ENCODE measurements at places on chromosomes 3 and 15.

- H3K27ac ChIP-seq = no peak overlapping the region
- H3K27me3 ChIP-seq = no peaks in the 10 kb centered on the region
These were observed 62.5 kb downstream of the POLQ start for GRCh38 chr3:121483290-121483689.

- no peaks in the 10 kb centered on the region for H3K27me3 ChIP-seq
- H3K4me1 ChIP-seq = no peaks in the 10 kb centered on the region
- DNase-seq = no peak
- no peak overlapping the region for H3K4me3 ChIP-seq
- H3K36me3 ChIP-seq = no peaks in the 10 kb centered on the region
These were observed 4.9 kb downstream of the NANOGP8 start for GRCh38 chr15:35080226-35080625.

GRCh38 chr3:56781762-56782161, 20.0 kb downstream of the ARHGEF3 start:
- no peaks in the 10 kb centered on the region for H3K36me3 ChIP-seq
- no peak overlapping the region for H3K27ac ChIP-seq
- H3K27me3 ChIP-seq = no peaks in the 10 kb centered on the region
- no peaks in the 10 kb centered on the region for H3K4me1 ChIP-seq
- H3K4me3 ChIP-seq = no peak overlapping the region

DNA sequence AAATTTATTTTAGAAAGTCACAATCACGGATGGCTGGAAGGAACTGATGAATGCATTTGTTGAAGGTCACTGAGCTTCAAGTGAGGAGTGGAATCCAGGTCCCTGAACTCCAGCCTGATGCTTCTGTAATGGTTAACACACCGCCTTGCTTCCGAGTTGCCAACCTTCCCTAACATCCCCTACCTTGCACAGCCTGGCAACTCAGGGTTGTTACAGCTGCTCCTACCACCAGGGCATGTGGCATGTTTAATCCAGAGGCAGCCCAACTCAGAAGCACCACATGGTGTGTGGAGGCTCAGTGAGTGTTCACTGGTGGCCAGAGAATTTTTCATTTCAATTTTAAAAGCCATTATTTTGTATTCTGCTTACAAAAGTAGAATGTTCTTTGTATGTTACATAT, 4.9 kb downstream of the TM2D3 start:
- H3K27ac ChIP-seq = no peak overlapping the region
- no peak overlapping the region for H3K4me3 ChIP-seq
- no peaks in the 10 kb centered on the region for H3K27me3 ChIP-seq
- DNase-seq = no peak
- H3K36me3 ChIP-seq = peaks cover 25% of the 10 kb centered on the region

- H3K36me3 ChIP-seq = no peaks in the 10 kb centered on the region
- peak; percentile 84 for DNase-seq
- peaks cover 8% of the 10 kb centered on the region for H3K4me1 ChIP-seq
- H3K27me3 ChIP-seq = peaks cover 12% of the 10 kb centered on the region
- no peak within 1 kb of the TSS for H3K27ac ChIP-seq
These were observed at the start of gene CSPG4 for GRCh38 chr15:75712668-75713337. CSPG4 (minus strand) TSS chr15:75712848; CDS start chr15:75712755, 93 bp downstream.

GRCh38 chr15:62035256-62035924, 24.9 kb downstream of the VPS13C start:
- no peak overlapping the region for H3K4me3 ChIP-seq
- no peaks in the 10 kb centered on the region for H3K36me3 ChIP-seq

GRCh38 chr3:126557415-126557745, 1.4 kb downstream of the C3orf22 start:
- H3K4me3 ChIP-seq = no peak overlapping the region
- no peaks in the 10 kb centered on the region for H3K4me1 ChIP-seq
- H3K27ac ChIP-seq = no peak overlapping the region
- H3K27me3 ChIP-seq = no peaks in the 10 kb centered on the region
- H3K36me3 ChIP-seq = no peaks in the 10 kb centered on the region

GRCh38 chr3:42032693-42033349, 58.3 kb upstream of the TRAK1 start:
- H3K27me3 ChIP-seq = no peaks in the 10 kb centered on the region
- no peaks in the 10 kb centered on the region for H3K36me3 ChIP-seq
- H3K4me1 ChIP-seq = peaks cover 23% of the 10 kb centered on the region
- peak overlapping the region; percentile 28 for H3K27ac ChIP-seq

GRCh38 chr3:17833786-17834559, 91.5 kb upstream of the TBC1D5 start:
- no peaks in the 10 kb centered on the region for H3K27me3 ChIP-seq
- no peak overlapping the region for H3K27ac ChIP-seq
- H3K4me1 ChIP-seq = no peaks in the 10 kb centered on the region
- no peaks in the 10 kb centered on the region for H3K36me3 ChIP-seq
- H3K4me3 ChIP-seq = no peak overlapping the region

GRCh38 chr15:68637767-68638404, 59.1 kb downstream of the CORO2B start:
- H3K27me3 ChIP-seq = no peaks in the 10 kb centered on the region
- peaks cover 12% of the 10 kb centered on the region for H3K4me1 ChIP-seq
- no peak for DNase-seq
- no peaks in the 10 kb centered on the region for H3K36me3 ChIP-seq

GRCh38 chr15:99117563-99118257, 12.8 kb downstream of the SYNM start:
- no peak overlapping the region for H3K4me3 ChIP-seq
- H3K36me3 ChIP-seq = no peaks in the 10 kb centered on the region
- H3K4me1 ChIP-seq = no peaks in the 10 kb centered on the region
- no peak for DNase-seq
- H3K27ac ChIP-seq = no peak overlapping the region

- H3K27me3 ChIP-seq = no peaks in the 10 kb centered on the region
- no peak overlapping the region for H3K4me3 ChIP-seq
- no peak overlapping the region for H3K27ac ChIP-seq
- DNase-seq = no peak
These were observed 37.1 kb downstream of the RAB11A start for GRCh38 chr15:65906396-65906795.

DNA sequence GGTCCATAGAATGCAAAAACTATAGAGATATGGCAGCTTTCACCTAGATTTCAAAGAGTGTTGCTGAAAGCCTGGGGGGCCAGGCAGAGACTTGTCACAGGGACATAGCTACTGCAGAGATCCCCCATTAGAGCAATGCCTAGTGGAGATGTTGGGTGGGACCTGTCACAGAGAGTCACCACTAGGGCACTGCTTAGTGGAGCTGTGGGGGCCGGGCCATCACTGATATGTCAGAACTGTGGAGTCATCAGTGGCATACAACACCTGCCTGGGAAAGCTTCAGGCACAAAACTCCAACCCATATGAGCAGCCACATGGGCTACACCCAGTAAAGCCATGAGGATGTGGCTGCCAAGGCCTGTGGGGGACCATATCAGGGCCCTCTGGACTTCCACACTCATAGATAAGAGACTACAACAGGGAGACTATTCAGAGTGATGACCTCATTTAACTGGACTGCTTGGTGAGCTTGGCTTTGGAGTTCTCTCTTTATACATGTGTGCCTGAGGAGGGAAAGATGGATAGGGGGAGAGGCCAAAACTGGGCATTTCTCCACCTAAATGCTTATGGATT, 176.3 kb downstream of the ZNF621 start:
- no peaks in the 10 kb centered on the region for H3K27me3 ChIP-seq
- no peak overlapping the region for H3K4me3 ChIP-seq
- no peak overlapping the region for H3K27ac ChIP-seq

- no peak for DNase-seq
- H3K4me1 ChIP-seq = peaks cover 3% of the 10 kb centered on the region
- H3K27me3 ChIP-seq = no peaks in the 10 kb centered on the region
- no peak overlapping the region for H3K4me3 ChIP-seq
- no peaks in the 10 kb centered on the region for H3K36me3 ChIP-seq
These were observed 434.5 kb upstream of the NAALADL2 start for GRCh38 chr3:174424656-174425055.

DNA sequence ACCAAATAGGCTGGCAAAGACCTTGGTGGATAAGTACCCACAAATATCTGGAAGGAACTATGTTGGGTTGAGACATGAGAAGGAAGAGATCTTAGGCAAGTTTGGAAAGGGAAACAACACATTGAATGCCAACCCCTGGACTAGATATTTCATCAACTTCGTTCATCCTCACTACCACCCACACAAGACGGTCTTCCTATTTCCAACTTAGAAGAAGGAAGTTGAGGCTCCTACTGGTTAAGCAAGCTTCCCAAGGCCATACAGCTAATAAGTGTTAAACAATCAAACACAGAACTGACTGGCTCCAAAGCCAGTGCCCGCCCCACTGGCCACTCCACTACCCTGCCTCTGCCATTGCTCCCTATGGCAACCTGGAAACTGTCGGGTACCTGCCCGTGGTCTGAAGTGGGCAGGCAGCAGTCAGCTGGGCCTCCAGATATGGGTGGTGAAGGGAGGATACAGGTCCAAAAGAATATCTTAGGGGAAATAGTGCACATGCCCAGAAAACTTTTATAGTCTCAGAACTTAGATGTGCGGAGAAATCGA, 94.9 kb downstream of the LIPC start:
- no peak for DNase-seq
- no peak overlapping the region for H3K27ac ChIP-seq
- H3K4me3 ChIP-seq = no peak overlapping the region
- H3K4me1 ChIP-seq = no peaks in the 10 kb centered on the region

- no peak overlapping the region for H3K4me3 ChIP-seq
- DNase-seq = no peak
- no peak overlapping the region for H3K27ac ChIP-seq
- H3K36me3 ChIP-seq = no peaks in the 10 kb centered on the region
These were observed 130.9 kb downstream of the ASB7 start for GRCh38 chr15:100733101-100733842.

DNA sequence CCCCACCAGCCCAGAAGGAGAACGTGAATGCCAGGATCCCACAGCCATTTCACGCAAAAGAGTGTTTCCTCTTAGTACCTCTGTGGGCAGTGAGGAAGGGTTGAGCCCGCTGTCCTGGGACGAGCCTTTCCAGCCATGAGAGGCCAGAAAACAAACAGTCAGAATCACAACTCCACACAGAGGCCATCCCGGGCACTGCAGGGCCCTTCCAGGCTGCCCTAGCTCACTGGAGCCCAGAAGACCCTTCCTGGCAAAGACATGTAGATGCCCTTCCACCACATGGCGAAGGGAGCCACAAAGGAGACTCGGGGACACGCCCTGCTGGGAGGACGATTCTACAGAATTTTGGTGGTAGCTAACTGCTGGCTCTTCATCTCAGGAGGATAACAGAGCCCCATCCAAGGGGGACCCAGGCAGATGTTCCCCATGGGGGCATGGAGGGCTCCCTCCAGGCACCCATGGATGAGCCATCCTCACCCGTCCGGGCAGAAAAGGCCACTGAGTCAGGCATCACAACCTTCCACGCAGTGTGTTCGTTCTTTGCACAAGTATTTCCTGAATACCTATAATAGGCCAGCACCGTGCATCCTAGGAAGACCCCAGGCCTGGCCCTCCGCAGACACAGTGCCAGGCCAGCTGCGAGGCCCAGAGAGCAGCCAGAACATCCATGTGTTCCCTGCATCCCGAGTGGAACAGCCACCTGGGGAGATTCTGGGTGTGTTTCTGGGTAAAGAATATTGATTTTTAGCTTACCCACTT, 47.2 kb downstream of the SLC12A8 start:
- no peak overlapping the region for H3K4me3 ChIP-seq
- no peaks in the 10 kb centered on the region for H3K36me3 ChIP-seq
- H3K27me3 ChIP-seq = no peaks in the 10 kb centered on the region
- peak; percentile 69 for DNase-seq
- H3K4me1 ChIP-seq = no peaks in the 10 kb centered on the region

DNA sequence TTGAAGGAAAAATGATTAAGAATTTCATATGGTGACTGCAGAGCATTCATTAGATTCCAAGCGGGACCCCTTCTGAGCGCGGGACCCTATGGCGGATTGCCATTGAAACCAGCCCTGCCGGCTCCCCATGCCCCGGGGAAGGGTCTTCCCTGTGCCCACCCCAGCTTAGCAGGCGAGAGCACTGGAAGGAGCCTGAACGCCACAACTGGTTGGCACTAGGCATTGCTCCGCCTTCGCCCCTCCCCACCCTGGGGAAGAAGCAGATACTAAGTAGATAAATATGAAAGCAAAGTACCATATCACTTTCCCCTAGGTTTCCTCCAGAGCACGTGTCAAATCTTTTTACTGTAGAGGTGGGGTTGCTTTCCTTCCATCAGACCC, 70.7 kb downstream of the CYP19A1 start:
- peak overlapping the region; percentile 74 for H3K4me3 ChIP-seq
- peaks cover 39% of the 10 kb centered on the region for H3K27me3 ChIP-seq
- H3K27ac ChIP-seq = no peak overlapping the region
- DNase-seq = peak; percentile 36

DNA sequence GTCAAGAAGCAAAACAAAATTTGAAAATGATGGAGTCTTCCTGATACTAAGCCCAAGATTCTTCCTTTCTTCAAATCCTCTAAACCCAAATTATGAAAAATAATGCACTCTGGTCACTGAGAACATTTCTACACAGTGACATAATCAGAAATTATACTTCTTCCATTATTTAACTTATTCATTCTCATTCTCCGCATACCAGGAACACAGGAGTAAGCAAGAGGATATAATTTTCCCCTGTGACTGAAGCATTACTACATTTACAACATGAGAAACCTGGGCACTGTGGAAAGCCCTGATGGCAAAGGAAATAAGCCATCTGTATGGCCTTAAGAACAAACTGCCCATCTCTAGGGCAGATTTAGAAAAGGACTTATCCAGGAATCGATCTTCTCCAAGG, 47.0 kb downstream of the EXD1 start:
- H3K4me3 ChIP-seq = no peak overlapping the region
- no peak overlapping the region for H3K27ac ChIP-seq
- H3K36me3 ChIP-seq = no peaks in the 10 kb centered on the region
- H3K27me3 ChIP-seq = no peaks in the 10 kb centered on the region
- peaks cover 10% of the 10 kb centered on the region for H3K4me1 ChIP-seq

- DNase-seq = no peak
- H3K36me3 ChIP-seq = no peaks in the 10 kb centered on the region
- no peaks in the 10 kb centered on the region for H3K27me3 ChIP-seq
- no peak overlapping the region for H3K4me3 ChIP-seq
- peaks cover 13% of the 10 kb centered on the region for H3K4me1 ChIP-seq
- no peak overlapping the region for H3K27ac ChIP-seq
These were observed 62.3 kb downstream of the IQSEC1 start for GRCh38 chr3:13010780-13011572.

GRCh38 chr15:67143646-67144045, 78.2 kb downstream of the SMAD3 start:
- H3K27me3 ChIP-seq = 0 out of 2 replicates have a peak, but pooled peaks cover 4% of the 10 kb centered on the region
- no peak overlapping the region for H3K27ac ChIP-seq
- H3K36me3 ChIP-seq = no peaks in the 10 kb centered on the region
- no peak overlapping the region for H3K4me3 ChIP-seq

GRCh38 chr3:119700920-119701734, 1.7 kb upstream of the CFAP91 start:
- peaks cover 12% of the 10 kb centered on the region for H3K4me1 ChIP-seq
- H3K27me3 ChIP-seq = peaks cover 15% of the 10 kb centered on the region
- H3K36me3 ChIP-seq = no peaks in the 10 kb centered on the region
- no peak overlapping the region for H3K27ac ChIP-seq
- no peak for DNase-seq
